Aorta (tissue), 5 donors: ENCODE measurements at places on chromosomes 2 and 18. TPM values are rescaled to one million over a fixed set of nuclear protein-coding genes. Genes with fewer than 3 reads are reported as not detected.

- H3K4me3 ChIP-seq: no peak overlapping the region
- no peaks in the 10 kb centered on the region for H3K4me1 ChIP-seq
Measured at GRCh38 chr2:189799531-189799930, 15.3 kb downstream of the PMS1 start.

GRCh38 chr2:8454797-8455196 is 227.1 kb upstream of the ID2 start:
- H3K4me1 ChIP-seq: no peaks in the 10 kb centered on the region
- no peaks in the 10 kb centered on the region for H3K27me3 ChIP-seq
- no peak for DNase-seq
- no peak overlapping the region for H3K27ac ChIP-seq

GRCh38 chr2:62568074-62568473 is 62.1 kb upstream of the TMEM17 start:
- H3K36me3 ChIP-seq: no peaks in the 10 kb centered on the region
- no peaks in the 10 kb centered on the region for H3K27me3 ChIP-seq
- no peaks in the 10 kb centered on the region for H3K4me1 ChIP-seq

- peaks cover 10% of the 10 kb centered on the region for H3K36me3 ChIP-seq
- H3K4me1 ChIP-seq: no peaks in the 10 kb centered on the region
- H3K27me3 ChIP-seq: no peaks in the 10 kb centered on the region
- H3K27ac ChIP-seq: no peak overlapping the region
- no peak for DNase-seq
Measured at GRCh38 chr18:45852631-45853030, 27.2 kb downstream of the SIGLEC15 start.

DNA sequence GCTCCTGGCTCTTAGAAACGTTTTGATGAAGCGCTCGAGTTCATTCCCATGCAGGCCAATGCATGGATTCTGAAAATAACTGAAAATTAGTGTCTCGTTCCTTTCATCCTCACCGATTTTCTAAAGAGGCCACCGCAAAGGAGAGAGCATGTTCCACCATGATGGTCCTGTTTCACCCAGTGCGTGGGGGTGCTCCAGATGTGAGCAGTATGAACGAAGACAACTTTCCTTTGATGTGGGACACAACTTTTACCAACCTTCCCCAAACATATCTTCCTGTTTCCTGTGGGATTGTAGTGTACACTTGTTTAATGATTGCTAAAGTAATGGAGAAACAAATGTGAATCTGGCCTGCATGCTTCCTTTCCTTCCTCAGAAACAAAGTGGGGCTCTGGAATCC is 114.5 kb downstream of the PRPF40A start:
- H3K4me1 ChIP-seq: no peaks in the 10 kb centered on the region
- no peaks in the 10 kb centered on the region for H3K36me3 ChIP-seq
- no peak overlapping the region for H3K4me3 ChIP-seq
- no peaks in the 10 kb centered on the region for H3K27me3 ChIP-seq
- no peak overlapping the region for H3K27ac ChIP-seq

GRCh38 chr2:187618813-187619212 is 64.6 kb upstream of the TFPI start:
- no peaks in the 10 kb centered on the region for H3K4me1 ChIP-seq
- no peak overlapping the region for H3K27ac ChIP-seq
- DNase-seq: no peak
- no peaks in the 10 kb centered on the region for H3K36me3 ChIP-seq

- no peaks in the 10 kb centered on the region for H3K36me3 ChIP-seq
- no peak overlapping the region for H3K27ac ChIP-seq
- no peak for DNase-seq
- H3K27me3 ChIP-seq: no peaks in the 10 kb centered on the region
Measured at GRCh38 chr2:228675091-228675490, 493.6 kb upstream of the SPHKAP start.

DNA sequence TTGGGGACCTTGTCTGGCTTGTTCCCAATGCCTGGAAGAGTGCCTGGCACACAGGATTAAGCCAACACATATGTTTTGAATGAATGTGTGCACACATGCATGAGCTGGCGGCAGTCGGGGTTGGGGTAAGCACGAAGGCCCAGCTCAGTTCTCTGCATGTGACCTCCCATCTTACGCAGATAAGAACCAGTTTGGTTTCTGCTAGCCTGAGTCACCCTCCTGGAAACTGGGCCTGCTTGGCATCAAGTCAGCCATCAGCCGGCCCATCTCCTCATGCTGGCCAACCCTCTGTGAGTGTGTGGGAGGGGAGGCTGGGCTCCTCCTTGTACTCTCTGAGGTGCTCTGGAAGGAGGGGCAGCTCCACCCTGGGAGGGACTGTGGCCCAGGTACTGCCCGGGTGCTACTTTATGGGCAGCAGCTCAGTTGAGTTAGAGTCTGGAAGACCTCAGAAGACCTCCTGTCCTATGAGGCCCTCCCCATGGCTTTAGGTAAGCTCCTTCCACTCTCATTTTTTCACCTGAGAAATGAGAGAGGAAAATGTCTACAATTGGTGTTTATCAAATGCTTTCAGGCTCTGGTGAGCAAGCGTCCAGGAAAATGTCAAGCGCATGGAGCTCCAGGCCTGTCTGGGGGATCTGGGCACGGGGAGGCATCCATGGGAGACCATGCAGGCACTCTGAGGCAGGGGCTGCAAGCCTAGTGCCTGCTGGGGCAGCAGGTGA is 9.7 kb upstream of the IL1RN start:
- DNase-seq: no peak
- no peak overlapping the region for H3K27ac ChIP-seq
- H3K4me3 ChIP-seq: no peak overlapping the region
- no peaks in the 10 kb centered on the region for H3K27me3 ChIP-seq
- no peaks in the 10 kb centered on the region for H3K4me1 ChIP-seq

- DNase-seq: no peak
- H3K36me3 ChIP-seq: no peaks in the 10 kb centered on the region
- H3K4me1 ChIP-seq: no peaks in the 10 kb centered on the region
- H3K4me3 ChIP-seq: no peak overlapping the region
- no peak overlapping the region for H3K27ac ChIP-seq
Measured at GRCh38 chr2:149724091-149724490, 136.5 kb upstream of the MMADHC start.

- no peaks in the 10 kb centered on the region for H3K27me3 ChIP-seq
- no peaks in the 10 kb centered on the region for H3K4me1 ChIP-seq
- H3K36me3 ChIP-seq: no peaks in the 10 kb centered on the region
- DNase-seq: no peak
- H3K4me3 ChIP-seq: no peak overlapping the region
- no peak overlapping the region for H3K27ac ChIP-seq
Measured at GRCh38 chr2:164447660-164448059, 173.6 kb downstream of the GRB14 start.

DNA sequence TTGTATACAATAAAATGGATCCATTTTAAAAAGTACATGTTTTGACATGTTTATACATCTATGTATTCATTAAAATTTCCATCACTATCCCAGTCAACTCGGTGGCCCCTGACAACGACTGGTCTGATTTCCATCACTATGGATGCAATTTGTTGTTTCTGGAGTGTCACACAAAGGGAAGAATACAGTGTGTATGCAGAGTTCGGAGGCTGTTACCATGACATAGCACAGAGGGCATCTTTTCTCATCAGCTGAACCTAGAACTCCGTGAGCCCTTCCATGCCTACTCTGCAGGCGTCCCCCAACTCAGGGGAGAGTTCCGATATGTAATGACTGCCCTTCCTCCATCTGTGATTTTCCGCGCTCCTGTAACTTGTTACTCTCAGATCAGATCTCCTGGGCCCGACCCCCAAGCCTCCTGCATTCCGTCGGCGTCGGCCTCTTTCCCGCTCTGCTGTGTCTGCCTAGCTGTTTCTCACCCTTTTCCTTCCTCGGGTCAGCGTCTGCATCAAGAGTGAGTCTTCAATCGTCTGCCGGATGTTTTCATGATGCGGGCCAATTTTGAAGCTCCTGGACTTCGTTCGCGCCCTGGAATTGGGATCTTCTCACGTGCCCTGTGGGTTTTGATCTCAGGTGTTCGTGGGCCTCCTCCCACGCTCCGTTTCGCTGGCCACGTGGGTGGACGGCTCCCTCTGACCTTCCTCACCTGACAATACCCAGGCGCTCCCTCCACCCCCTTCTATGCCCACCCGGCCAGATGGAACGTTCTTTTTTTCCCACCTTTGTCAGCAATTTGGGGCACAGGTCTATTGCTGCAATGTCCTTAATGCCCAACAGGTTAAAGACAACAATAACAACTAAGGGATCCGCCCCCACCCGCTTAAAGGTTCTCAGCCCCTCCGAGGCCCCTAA is 161.0 kb downstream of the TWIST2 start:
- no peaks in the 10 kb centered on the region for H3K36me3 ChIP-seq
- no peaks in the 10 kb centered on the region for H3K4me1 ChIP-seq
- H3K27ac ChIP-seq: no peak overlapping the region
- no peak overlapping the region for H3K4me3 ChIP-seq
- DNase-seq: no peak

DNA sequence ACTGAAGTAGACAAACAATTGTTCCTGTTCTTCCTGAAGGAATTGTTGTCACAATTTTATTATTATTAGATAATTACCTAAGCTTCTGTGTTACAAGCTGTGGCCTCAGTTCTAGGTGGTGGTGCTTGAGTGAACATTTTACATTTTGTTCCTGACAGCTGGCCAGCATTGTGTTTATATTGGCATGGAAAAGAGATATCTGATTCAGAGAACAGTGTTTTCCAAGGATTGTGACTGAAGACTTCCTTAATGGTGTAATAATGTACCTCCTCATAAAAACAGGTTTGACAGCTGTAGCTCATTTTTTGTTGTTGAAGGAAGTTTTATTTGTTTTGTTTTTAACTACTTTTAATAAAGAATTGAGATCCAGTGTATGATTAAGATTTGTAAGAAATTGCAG is 95.2 kb downstream of the EPB41L5 start:
- H3K27me3 ChIP-seq: no peaks in the 10 kb centered on the region
- H3K4me3 ChIP-seq: no peak overlapping the region
- DNase-seq: no peak
- no peak overlapping the region for H3K27ac ChIP-seq

GRCh38 chr2:172836347-172836821 is 100.7 kb downstream of the RAPGEF4 start:
- no peak for DNase-seq
- H3K36me3 ChIP-seq: no peaks in the 10 kb centered on the region
- H3K27ac ChIP-seq: no peak overlapping the region
- H3K4me3 ChIP-seq: no peak overlapping the region

- H3K27ac ChIP-seq: no peak overlapping the region
- H3K36me3 ChIP-seq: no peaks in the 10 kb centered on the region
- no peaks in the 10 kb centered on the region for H3K27me3 ChIP-seq
- H3K4me3 ChIP-seq: no peak overlapping the region
- no peaks in the 10 kb centered on the region for H3K4me1 ChIP-seq
Measured at GRCh38 chr2:218852911-218853667, 6.5 kb upstream of the WNT6 start.

DNA sequence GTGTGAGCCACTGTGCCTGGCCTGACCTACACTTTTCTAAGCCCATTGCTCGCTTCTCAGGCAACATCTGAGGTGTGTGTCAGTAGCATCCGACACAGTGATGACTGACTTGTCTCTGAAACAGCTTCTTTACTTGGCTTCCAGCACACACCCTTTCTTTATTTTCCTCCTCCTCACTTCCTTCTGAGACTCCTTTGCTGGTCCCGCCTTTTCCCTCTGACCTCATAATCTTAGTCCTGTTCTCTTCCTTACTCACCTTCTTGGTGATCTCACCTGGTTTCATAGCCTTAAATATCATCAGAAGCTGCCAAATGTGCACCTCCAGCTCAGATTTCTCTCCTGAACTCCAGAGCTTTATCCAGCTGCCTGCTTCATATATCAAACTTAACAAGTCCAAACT is 66.6 kb upstream of the PELI1 start:
- peaks cover 1% of the 10 kb centered on the region for H3K27me3 ChIP-seq
- no peak overlapping the region for H3K4me3 ChIP-seq
- H3K4me1 ChIP-seq: no peaks in the 10 kb centered on the region
- no peak for DNase-seq
- H3K27ac ChIP-seq: no peak overlapping the region
- H3K36me3 ChIP-seq: no peaks in the 10 kb centered on the region

- H3K27me3 ChIP-seq: no peaks in the 10 kb centered on the region
- no peak overlapping the region for H3K27ac ChIP-seq
- no peak for DNase-seq
- no peak overlapping the region for H3K4me3 ChIP-seq
Measured at GRCh38 chr2:221505605-221506004, 66.5 kb downstream of the EPHA4 start.

DNA sequence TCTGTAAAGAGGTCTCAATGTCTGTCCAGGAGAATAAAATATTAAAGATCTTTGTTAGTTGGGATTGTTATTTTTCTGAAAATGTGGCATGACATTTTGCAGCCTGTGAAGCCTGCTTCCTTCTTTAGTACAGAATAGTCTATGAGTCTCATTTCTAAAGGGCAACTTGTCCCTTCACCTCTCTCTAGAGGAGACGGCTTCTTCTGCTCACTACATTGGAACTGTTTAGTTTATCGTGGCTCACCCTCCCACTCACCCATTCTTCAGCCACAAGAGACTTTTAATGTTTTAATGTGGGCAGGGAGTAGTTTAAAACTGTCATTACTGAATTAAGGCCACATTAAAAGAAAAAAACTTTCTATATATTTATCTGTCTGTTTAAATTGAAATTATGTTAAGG is 161.0 kb downstream of the BARD1 start:
- no peaks in the 10 kb centered on the region for H3K4me1 ChIP-seq
- DNase-seq: no peak
- H3K27ac ChIP-seq: no peak overlapping the region
- no peaks in the 10 kb centered on the region for H3K27me3 ChIP-seq
- no peaks in the 10 kb centered on the region for H3K36me3 ChIP-seq
- H3K4me3 ChIP-seq: no peak overlapping the region

- no peaks in the 10 kb centered on the region for H3K36me3 ChIP-seq
- no peaks in the 10 kb centered on the region for H3K27me3 ChIP-seq
- no peak for DNase-seq
Measured at GRCh38 chr2:217661378-217661777, 341.4 kb downstream of the TNS1 start.

DNA sequence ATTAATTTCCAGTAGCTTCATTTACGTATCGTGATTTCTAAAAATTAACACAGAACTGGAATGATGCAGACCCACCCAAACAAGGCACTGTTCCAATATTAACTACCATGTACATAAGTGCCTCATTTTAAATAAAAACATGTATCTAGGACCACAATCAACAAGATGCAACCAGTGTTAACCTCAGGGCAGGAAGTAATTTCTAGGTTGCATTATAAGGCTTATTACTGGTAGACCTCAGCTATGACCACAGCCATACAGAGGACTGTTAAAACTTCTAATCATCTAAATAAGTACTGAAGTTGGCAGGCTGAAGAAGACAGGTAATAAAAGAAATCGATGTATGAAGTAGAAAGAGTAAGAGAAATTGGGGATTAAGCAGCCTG is 262.9 kb downstream of the HDAC4 start:
- no peaks in the 10 kb centered on the region for H3K27me3 ChIP-seq
- peaks cover 4% of the 10 kb centered on the region for H3K36me3 ChIP-seq
- H3K4me3 ChIP-seq: no peak overlapping the region

LHCGR gene
- not detected for total RNA-seq

TMEM200C gene
- total RNA-seq: 0.06 TPM

ZNF396 gene
- total RNA-seq: 4.4 TPM

CRYGD gene
- total RNA-seq: not detected

MC2R gene
- not detected for total RNA-seq

HOXD11 gene
- total RNA-seq: 0.29 TPM
